Stimulated activated CD4-positive, alpha-beta T cell treated with anti-CD3 and anti-CD28 coated beads, Interleukin-15, amount 100 ng/mL, for 1 hour (primary cell): ENCODE measurements at places on chromosomes 5 and 9.
A peak's percentile ranks its signal among the peaks of the same experiment; 100 is the strongest.

GRCh38 chr5:142437563-142437962 lies 112.7 kb upstream of the SPRY4 start:
- no peak for DNase-seq

- DNase-seq, result no peak
Observed at GRCh38 chr5:83503662-83504061, 32.1 kb downstream of the VCAN start.

DNA sequence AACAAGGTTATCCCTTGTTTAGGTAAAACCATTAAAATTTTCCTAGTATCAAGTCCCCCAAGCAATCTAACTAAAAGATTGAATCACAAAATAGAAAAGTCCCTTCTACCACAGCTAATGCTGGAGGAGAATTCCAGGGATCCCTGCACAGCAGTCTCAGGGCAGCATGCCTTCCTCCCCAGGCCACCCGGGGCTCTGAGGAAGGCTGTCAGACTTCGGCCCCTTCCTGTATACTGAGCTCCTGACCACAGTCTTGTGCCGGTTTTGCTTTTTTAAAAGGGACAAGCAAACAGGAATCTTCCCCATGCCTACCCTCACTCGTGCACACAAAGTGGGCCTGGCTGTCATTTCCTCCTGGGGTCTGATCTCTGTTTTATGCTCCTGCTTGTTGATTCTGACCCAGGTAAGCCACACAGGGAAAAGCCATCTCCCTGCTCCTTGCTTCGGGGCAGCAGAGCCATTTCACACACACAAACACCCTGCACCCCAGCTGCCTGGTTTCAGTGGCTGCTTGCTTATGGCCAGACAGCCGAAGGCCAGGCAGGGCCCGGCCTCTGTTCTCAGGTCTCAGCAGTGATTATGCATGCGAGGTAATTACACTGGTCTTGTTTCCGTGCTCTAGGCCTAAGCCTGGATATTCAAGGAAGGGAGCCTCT lies 211.9 kb downstream of the NXNL2 start:
- DNase-seq, result no peak

DNA sequence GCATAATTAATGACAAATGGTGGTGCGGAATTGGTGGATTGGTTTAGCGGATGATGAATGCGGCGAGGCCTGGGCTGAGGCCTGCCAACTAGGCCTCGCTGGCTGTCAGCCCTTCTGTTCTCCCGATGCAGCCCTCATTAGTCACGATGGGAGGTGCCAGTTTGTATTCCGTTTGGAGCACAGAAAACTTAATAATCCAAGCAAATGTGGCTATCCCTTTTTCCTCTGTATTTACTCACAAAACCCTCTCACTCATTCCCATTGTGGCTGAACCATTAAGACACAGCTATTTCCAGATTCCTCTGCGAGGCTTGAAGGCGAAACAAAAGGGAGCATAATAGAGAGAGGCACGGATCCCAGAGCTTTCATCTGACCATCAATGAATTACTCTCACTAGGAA lies 114.3 kb downstream of the MVB12B start:
- DNase-seq, result no peak

- peak; percentile 68 for DNase-seq
Observed at GRCh38 chr9:36136272-36136893, at the start of gene GLIPR2. GLIPR2 (plus strand) TSS chr9:36136733; CDS start chr9:36136779, 46 bp downstream.

GRCh38 chr9:73529666-73530065 lies 378.0 kb downstream of the ANXA1 start:
- DNase-seq, result no peak

DNA sequence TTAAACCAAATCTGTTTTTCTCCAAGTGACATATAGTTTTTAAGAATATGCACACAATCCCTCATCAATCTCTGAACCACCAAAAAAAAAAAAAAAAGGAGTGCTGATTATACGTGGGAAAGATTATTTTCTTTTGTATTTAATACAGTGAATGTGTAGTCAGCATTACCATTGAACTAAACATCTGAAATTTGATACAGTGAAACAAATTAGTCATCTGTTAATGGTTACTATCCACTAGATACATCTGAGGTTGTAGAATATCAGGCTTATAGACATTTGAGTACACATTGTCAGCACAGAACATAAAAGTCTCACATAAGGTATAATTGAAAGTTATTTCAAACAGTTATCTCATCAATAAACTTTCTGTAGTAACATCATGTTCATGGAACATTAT lies 87.0 kb downstream of the SLF1 start:
- DNase-seq, result no peak

DNA sequence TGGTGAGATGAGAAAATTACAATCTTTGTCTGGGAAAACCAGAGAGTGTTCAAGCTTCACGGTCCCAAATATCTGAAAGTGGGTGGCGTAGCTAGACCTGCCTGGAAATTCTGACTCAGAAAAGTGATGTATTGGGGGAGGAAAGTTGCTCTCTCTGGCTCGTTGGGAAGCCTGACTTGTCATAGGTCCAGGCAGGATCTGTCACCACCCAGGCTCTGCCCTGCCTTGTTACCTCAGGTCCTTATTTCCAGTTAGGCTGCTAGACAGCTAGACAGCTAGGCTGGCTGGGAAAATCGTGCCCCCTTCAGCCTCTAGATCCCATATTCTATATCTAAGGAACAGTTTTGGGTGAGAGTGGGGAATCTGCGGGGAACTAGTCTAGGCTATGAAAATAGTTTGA lies 41.0 kb upstream of the HCN1 start:
- DNase-seq, result no peak

DNA sequence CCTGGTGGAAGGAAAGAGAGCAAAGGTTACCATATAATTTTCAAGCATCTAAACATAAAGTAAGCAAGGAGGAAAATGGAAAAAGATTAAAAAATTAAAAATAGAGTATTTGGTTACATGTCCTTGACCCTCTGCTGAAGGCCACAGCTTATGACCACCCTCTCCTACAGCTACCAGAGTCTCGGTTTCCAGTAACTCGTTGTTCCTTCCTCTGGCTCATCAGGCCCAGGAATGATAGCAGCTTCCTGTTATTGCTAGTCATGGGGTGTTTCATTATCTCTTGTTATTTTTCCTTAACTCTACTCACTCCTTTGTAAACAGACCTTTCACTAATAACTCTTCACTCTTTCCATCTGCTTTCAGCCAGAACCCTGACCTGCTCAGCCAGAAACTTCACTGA lies 102.2 kb downstream of the YTHDC2 start:
- no peak for DNase-seq

- DNase-seq, result no peak
Observed at GRCh38 chr5:81397176-81397575, 3.2 kb upstream of the ACOT12 start.

- DNase-seq, result no peak
Observed at GRCh38 chr5:91898898-91899297, 515.8 kb upstream of the ARRDC3 start.

DNA sequence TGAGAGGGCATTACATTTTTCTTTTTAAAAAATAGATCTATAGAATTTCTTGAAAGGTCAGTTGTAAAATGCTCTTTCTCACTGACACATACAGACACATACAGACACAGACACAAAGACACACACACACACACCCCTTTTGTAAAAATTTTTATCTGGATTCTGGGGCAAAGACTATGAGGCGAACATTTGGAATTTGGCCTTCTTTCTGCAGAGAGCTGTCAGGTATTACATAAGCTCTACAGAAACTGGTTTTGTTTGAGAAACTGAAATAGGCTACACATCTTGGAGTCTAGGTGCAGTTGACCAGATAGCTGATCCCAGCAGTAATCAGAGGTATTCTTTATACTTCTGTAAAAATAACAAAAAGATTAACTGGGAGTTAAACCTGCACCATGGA lies 315.9 kb upstream of the RPS23 start:
- DNase-seq, result no peak

- DNase-seq, result no peak
Observed at GRCh38 chr5:66839636-66840185, 243.5 kb downstream of the MAST4 start.

- no peak for DNase-seq
Observed at GRCh38 chr9:6187272-6187671, 28.3 kb upstream of the IL33 start.

DNA sequence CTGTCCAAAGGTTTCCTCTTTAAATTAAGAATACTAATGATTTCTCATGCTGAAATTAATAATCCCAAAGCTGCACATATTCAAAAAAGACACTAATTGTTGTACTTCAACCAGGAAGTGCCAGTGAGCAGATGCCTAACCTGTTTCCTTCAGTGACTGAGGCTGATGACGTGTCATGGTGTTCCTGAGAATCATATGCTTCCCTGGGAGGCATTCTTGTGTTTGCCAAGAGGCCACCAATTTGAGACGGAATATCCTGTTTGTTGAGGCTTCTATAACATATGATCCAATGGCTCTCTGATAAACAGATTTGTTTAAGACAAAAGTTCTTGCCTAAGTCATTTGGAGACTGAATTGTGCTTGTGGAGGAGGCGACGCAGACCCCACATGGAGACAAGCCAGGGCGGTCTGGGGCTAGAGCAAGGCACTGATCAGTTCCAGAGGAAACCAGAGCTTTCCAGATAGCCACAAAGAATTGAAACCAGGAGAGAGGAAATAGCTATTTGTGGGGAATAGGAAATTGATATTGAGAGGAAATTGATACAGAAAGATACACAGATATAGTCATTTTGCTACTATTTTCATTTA lies 66.4 kb upstream of the ZNF608 start:
- no peak for DNase-seq

- no peak for DNase-seq
Observed at GRCh38 chr5:8756498-8757084, 789.3 kb downstream of the SEMA5A start.

DNA sequence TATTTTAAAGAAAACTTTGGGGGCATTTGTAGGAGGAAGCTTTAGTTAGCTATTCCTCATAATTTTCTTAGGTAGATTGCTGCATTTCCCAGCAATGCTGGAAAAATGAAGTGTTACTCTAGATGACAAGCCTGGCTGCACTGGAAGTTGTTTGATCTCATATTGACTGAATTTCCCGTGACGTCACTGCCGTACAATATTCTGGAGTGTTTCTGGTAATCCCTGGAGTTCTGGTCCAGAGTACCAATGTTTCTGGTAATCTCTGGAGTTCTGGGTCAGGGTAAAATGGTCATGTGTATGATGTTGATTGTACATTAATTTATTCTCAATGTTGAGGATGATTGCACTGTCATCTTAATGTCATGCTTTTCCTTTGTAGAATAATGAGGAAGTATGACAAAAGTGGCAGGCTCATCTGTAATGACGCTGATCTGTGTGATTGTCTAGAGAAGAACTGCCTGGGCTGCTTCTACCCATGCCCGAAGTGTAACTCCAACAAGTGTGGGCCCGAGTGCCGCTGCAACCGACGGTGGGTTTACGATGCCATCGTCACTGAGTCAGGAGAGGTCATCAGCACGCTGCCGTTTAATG lies 26.2 kb downstream of the ARL14EPL start:
- no peak for DNase-seq
